ENCODE measurements at places on chromosomes 6 and 20.

- DNase-seq, result no peak
Measured at GRCh38 chr6:52416629-52417151, 3.5 kb upstream of the EFHC1 start.

GRCh38 chr6:92044312-92044711 is 1375.0 kb downstream of the EPHA7 start:
- DNase-seq, result no peak

DNA sequence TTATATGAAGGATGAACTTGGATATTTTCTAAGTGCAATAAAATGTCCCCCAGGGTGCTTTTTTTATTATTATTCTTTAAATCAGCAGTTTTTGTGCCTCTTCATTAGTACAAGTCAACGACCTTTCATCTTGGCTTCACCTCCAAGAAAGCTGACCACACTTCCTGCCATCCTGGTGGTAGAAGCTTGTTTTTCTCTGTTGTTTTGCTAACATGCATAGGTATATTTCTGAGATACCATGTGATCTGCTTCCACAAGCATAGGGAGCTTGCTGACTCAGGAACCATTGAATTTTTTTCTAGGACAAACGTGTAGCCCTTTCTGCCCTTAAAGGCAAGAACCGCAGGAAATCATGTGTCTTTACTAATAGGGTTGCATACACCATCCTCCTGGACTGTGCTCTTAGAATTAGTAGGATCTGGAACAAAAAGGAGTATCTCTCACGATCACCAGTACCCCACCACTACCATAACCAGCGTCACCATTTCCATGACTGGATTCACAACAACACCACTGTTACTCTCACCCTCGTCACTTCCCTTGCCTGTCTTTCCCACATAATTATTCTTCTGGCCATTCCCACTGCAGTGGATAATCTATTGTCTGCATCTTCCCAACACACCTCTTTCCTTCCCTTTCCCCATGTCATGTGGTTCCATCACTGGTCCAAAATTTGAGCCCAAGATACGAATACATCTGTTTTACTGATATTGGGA is 207.1 kb downstream of the MAFB start:
- DNase-seq, result no peak

- no peak for DNase-seq
Measured at GRCh38 chr6:6546318-6547109, 42.0 kb upstream of the LY86 start.

- no peak for DNase-seq
Measured at GRCh38 chr6:142669471-142670351, 275.3 kb downstream of the HIVEP2 start.

- DNase-seq, result no peak
Measured at GRCh38 chr6:130424710-130425109, 58.9 kb downstream of the TMEM200A start.

- DNase-seq, result no peak
Measured at GRCh38 chr6:100260584-100260983, 204.1 kb downstream of the SIM1 start.

GRCh38 chr6:33599413-33599938 is 19.4 kb upstream of the BAK1 start:
- no peak for DNase-seq

- no peak for DNase-seq
Measured at GRCh38 chr6:163252061-163252591, 162.4 kb upstream of the QKI start.

DNA sequence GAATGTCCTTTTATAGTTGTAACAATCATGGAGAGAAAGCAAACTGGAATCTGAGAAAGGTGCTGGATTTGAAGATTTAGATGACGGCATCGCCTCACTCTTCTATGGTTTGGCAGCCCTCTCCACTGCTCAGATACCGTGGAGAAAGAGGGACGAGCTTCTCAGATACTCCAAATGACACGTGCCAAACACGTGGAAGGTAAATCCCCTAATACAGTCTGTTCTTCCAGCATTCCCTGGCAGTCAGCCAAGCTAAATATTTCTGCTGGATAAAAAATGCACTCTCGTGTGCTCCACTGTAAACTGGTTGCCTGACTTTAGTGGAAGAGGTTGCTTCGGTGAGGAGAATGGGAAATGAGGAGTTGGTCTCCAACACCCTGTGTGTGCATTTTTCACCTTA is 16.7 kb upstream of the PRDM1 start:
- DNase-seq, result no peak

- no peak for DNase-seq
Measured at GRCh38 chr6:98847779-98848538, 13.6 kb downstream of the POU3F2 start.

DNA sequence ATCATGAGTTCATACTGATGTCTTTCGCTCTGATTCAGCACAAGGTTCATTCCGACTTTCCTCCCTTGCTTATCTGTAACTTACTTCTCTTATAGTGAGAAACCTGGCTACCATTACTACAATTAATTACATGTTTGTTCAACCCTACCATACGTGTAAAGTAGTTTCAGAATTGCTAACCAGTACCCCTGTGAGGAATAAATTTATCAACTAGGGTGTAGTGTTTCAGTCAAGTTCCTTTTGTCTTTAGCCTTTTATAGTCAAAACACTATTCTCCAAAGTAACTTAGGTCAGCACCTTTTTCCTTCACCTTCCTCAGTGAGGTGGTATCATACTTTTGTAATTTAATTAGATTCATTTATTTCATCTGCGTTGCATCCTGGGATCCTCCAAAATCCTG is 64.9 kb downstream of the MAP3K4 start:
- no peak for DNase-seq

- DNase-seq, result no peak
Measured at GRCh38 chr6:157586476-157587126, 205.6 kb downstream of the ZDHHC14 start.

- no peak for DNase-seq
Measured at GRCh38 chr20:35271904-35272303, 6.0 kb downstream of the MMP24OS start.

GRCh38 chr20:24853916-24854315 is 95.2 kb upstream of the CST7 start:
- no peak for DNase-seq

DNA sequence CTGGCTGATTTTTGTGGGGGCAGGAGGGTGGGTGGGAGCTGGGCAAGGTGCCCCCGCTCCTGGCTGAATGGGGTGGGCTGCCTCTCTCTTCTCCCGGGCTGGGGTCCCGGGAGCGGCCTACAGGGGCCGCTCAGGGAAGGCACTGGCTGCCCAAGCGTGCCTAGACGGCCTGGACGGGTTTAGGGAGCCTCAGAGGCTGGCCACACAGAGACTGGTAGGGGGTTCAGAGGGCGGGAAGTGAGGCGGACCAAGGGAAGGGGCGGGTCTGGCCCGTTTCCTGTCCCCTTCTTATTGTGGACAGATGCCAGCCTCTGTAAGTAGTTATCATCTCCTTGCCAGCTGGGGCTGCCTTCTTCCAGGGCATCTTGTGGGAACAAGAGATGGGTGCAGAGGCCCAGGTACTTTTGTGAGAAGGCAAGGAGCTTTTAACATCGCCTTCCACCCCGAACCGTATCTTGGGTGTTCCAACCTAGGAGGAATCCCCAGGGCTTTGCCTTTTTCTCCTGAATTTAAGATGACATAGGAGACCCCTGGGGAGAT is 437 bp downstream of the CD40 start:
- DNase-seq, result no peak

GRCh38 chr6:111231090-111231459 is 143.8 kb downstream of the SLC16A10 start:
- no peak for DNase-seq

- DNase-seq, result no peak
Measured at GRCh38 chr6:2866171-2866846, 24.6 kb upstream of the SERPINB1 start.

GRCh38 chr20:17442588-17442987 is 88.6 kb downstream of the BFSP1 start:
- DNase-seq, result no peak

GRCh38 chr6:137402143-137402680 is 92.0 kb downstream of the OLIG3 start:
- no peak for DNase-seq

GRCh38 chr6:169701311-169701953 is 397 bp downstream of the WDR27 start:
- no peak for DNase-seq

- no peak for DNase-seq
Measured at GRCh38 chr6:158554611-158555361, 5.1 kb upstream of the TMEM181 start.

- no peak for DNase-seq
Measured at GRCh38 chr6:42049116-42049809, 1.1 kb upstream of the TAF8 start.

DNA sequence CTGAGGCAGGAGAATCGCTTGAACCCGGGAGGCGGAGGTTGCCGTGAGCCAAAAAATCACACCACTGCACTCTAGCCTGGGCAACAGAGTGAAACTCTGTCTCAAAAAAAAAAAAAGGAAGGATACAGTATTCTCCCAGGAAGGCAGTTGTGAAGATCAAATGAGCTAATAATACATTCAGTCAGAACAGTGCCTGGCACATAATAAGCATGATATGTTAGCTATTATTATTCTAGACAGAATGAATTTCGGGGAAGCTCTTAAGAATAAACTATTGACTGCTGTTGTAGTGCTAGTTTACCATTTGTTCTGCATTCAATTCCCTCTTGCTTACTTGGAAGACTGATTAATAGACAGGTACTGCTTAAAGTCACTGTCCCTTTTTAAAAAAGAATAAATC is 40.6 kb downstream of the NDUFAF5 start:
- DNase-seq, result no peak

DNA sequence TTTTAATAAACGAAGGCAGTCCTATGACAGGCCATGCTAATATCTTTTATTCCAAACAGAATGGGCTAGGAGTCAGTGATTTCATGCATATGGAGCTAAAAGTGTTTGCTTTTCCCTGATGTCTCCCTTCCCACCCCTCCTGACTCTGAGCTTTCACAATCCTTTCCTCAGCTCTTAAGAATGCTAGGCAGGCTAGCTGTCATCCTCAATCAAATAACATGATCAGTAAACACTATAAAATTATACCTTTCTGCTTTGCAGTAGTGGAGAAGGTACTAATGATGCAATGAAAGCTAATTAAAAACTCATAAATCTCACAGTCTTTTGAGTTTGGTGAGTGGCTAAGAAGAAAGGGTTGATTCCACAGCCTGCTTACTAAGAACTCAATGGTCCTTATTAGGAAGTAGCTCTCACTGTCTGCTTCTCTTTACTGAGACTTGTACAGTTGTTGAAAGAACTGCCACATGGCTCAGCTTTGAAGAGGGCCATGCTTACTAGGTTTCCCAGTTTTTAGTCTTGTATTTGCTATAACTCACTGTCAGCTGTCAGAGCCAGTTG is 250.9 kb upstream of the JAG1 start:
- no peak for DNase-seq

DNA sequence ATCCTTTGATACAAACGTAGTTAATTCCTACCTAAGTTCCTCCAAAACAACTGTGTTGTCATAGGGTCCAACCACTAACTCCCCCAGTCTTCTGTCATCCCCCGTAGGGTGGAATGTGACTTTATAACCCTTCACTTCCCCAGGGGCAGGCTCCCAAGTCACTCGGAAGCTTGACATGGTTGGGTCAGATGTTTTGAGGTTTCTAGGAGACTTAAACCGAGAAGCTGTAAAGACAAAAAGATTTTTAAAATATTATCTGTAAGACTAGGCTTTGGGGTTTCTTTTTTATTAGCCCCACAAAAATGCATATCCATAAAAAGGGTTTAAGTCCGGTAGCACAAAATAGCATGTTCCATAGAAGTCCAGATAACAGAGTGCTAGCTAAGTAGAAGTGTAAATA is 50.2 kb downstream of the COL12A1 start:
- DNase-seq, result no peak

DNA sequence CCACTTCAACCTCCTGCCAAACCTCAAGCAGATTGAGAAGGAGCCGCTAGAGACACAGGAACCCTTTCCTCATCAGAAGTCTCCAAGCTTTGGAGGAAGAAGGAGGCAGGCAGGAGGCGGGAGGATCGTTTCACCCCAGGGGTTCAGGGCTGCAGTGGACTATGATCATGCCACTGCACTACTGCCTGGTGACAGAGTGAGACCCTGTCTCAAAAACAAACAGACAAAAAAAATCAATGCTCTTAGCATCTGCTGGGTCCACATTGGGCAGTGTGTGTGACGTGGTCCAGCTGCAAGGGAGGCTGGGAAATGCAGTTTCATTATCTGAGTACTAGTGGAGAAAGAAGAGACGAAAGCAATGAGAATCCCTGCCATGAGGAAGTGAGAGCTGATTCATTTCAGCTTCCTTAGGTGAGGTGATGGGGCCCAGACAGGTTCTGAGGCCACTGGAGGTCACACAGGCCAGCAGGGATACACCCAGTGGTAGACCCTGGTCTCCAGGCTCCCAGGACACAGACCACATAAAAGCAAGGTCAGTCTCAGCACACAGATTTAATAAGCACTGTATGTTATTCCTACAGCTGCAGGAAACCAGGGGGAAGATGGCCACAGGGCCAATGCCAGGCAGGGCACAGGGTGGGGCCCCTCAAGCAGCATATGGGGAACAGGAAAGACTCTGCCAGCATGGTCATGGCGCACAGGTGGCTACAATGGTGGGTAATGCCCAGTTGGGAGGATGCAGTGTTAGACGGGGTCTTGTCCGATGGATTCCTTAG is 4.3 kb downstream of the GFRA4 start:
- no peak for DNase-seq

GRCh38 chr20:52438326-52438963 is 246.9 kb upstream of the ZFP64 start:
- DNase-seq, result no peak

GRCh38 chr20:48897305-48898010 is 24.1 kb upstream of the ARFGEF2 start:
- DNase-seq, result peak; percentile 91

- DNase-seq, result no peak
Measured at GRCh38 chr6:40899684-40900155, 139.3 kb downstream of the UNC5CL start.

- DNase-seq, result peak; percentile 12
Measured at GRCh38 chr6:2111162-2111677, 134.2 kb downstream of the GMDS start.

DNA sequence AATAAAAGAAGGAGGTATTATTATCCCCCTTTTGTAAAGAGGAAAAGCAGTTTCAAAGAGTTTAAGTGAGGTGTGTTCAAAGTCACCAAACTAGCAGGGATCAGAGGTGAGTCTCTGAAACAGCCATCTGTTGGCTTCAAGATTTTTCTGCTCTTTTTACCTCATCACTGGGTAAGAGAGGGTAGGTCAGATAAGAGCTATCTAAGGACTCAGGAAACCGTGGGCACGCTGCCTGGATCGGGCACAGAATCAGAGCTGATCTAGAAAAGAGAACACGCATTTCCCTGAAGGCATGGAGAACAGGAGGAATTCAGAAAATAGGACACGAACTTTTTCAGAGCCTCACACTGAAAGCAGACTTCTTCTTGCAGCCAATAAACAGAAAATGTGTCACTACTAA is 65.8 kb upstream of the LY86 start:
- DNase-seq, result no peak

GRCh38 chr20:14916360-14916920 is 579.0 kb upstream of the FLRT3 start:
- no peak for DNase-seq

DNA sequence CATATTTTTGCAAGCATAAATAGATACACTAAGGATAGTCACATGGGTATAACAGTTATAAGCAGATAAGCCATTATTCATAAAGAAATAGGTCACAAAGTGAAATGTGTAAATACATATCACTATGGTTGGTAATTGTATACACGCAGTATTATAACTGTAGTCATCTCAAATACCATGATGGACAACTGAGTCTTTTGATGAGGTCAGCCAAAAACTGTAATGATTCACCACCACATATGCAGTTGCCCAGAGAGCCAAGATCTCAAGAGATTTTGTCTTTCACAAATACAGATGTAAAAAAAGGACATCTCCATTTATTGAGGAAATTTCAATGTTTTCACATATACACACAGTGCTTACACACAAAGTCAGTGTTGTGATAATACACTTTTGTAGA is 28.3 kb downstream of the ZNF292 start:
- no peak for DNase-seq

- no peak for DNase-seq
Measured at GRCh38 chr20:59289994-59290393, 10.4 kb upstream of the EDN3 start.
